NCI-H2227 treated with DMSO at 0.1 percent for 48 hours (cell line): ENCODE measurements at places on chromosomes 13 and 19.

- no peak for DNase-seq
Measured at GRCh38 chr13:32989942-32990341, 26.3 kb upstream of the KL start.

DNA sequence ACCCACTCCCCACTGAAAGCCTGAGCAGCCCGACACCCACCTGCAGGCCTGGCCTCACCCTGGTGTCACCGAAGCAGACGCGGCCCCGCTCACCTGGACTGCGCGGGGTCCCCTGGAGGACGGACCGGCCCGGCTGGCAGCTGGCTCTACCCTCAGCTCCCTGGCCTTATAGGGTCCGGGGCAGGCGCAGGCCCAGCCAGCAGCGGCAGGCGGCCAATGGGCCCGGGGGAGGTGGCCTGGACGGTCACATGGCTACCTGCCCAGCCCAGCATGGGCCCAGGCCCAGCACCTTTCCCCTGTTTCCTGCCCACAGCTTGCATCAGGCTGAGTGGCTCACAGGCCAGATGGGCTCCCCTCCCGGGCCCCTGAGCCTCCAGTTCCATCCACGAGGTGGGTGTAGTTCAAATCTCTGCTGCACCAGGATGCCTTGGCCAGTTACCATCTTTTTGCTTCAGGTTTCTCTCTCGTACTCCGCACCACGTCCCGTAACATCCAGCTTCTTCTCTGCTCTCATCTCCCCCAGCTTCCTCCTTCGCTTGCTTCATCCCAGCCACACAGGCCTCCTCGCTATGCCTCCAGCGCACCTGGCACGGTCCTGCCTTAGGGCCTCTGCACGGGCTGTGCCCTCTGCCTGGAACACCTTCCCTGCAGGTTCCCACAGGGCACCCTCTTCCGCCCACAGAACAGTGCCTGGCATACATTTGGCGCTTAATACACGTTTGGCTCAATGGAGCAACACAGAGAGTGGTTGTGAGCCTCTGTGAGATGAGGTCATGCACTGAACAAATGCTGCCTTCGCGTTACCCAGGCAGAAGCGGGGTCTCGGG is at the start of gene PLIN4:
Gene PLIN4 (minus strand): TSS at position 142 of the 827 bp plus-strand sequence. CDS start 214 bp downstream, outside the sequence.
- no peak for DNase-seq

DNA sequence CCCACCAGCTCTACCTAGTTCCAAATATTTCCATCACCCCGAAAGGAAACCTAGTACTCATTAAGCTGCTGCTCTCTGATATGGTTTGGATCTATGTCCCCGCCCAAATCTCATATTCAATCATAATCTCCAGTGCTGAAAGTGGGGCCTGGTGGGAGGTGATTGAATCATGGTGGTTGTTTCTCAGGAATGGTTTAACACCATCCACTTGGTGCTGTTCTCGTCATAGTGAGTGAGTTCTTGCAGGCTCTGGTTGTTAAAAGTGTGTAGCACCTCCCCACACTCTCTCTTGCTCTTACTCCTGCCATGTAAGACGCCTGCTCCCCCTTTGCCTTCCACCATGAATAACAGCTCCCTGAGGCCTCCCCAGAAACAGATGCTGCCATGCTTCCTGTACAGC is 43.4 kb upstream of the MED4 start:
- DNase-seq, result no peak

GRCh38 chr19:18788529-18789421 is 2.3 kb downstream of the COMP start:
- DNase-seq, result no peak

GRCh38 chr19:45471111-45471930 is 3.5 kb downstream of the FOSB start:
- no peak for DNase-seq

DNA sequence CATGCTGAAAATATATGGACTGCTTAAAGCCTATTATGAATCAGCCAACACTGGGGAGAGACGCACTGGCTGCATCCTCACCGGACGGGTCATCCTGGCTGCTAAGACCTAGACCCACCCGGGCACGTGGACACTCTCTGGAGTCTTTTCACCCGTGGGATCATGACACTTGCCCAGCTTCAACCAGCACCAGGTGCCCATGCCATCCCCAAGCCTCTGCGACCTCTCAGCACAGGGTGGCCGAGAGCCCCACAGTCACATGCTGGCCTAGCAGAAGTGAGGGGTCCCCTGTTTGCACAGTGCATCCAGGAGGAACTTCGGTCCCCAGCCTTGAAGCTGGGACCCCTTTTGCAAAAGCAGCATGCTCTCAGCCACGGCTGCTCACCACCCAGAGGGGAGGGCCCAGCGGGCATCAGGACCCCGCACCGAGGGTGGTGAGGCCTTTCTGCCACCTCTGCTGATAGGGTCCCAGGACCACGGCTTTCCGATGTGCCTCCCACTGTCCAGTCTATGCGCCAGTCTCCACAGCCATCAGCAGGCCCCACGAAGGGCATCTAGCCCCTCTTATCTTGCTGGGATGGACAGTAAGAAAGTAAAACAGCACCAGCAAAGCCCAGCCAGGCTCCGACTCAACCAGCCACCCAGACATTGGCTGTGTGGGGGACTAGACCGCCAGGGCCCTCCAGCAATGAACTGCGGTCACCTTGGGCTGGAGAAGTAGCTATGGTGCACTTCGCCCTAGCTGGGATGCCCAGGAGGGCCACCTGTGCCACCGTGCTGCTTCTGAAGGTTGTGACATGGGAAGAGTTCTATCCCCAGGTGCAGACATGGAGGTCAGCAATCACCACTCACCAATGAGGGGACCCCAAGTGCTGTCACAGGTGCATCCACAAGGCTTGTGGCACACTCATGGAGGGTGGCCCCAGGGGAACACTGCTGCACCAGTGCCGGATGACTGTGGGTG is 73.1 kb downstream of the CEBPG start:
- no peak for DNase-seq

- DNase-seq, result peak; percentile 19
Measured at GRCh38 chr13:36131222-36131930, at the start of gene DCLK1. DCLK1 (minus strand) TSS chr13:36131382.

DNA sequence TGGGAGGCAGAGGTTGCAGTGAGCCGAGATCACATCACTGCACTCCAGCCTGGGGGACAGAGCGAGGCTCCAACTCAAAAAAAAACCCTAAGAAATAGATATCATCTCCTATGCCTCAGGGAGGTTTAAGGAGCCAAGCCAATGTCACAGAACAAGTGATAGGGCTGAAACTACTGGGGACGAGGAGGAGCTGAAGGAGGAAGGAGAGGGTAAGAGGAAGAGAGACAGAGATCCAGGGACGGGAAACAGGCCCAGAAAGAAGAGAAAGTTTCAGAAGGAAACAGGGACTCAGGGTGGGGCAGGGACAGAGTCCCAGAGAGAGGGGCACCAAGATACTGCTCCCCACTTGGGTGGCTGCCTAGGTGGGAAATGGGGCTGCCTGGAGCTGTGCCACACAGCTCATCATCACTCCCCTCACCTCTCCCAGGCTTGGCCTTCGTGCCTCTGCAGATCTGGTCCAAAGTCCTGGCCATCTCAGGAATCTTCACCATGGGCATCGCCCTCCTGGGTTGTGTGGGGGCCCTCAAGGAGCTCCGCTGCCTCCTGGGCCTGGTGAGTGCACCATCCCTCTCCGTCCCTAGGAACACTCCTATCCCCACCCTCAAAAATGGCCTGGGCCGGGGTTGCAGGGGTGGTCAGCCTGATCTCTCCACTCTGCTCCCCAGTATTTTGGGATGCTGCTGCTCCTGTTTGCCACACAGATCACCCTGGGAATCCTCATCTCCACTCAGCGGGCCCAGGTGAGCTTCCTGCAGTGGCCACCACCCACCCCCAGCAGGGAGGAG is 1.5 kb downstream of the CD37 start:
- DNase-seq, result no peak

DNA sequence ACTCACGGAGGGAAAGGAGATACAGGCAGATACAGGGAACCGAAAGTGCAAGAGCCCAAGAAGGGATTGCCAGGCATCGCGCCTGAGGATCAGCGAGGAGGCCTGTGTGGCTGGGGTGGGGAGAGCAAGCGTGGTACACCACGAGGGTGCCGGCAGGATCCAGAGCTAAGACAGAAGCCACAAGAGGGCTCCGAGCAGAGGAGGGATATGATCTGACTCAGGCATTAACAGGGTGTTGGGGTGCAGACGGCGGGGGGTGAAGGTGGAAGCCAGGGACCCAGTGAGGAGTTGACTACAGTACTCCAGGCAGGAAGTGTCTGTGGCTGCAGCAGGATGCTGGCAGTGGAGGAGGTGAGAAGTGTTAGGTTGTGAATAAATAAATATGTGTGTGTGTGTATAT is 5.4 kb upstream of the PPP1R37 start:
- DNase-seq, result no peak

DNA sequence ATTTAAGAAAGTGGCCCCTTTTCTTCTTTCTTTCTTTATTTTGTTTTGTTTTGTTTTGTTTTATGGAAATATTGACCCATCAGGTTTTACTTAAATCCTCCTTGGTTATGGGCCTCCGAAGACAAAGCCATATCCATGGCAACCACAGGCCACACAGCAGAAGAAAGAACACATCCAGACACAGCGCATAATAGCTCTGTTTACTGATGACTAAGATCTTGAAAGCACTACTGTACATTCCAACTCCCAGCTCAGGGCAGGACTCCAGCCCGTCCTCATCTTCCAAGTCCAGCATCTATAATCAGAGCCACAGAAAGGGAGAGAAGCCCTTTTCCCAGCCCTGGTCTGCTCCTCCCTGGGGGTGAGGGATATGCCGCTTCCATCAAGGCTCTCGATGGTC is 84.3 kb downstream of the NUFIP1 start:
- peak; percentile 42 for DNase-seq

- DNase-seq, result no peak
Measured at GRCh38 chr13:40519637-40520036, 146.8 kb downstream of the FOXO1 start.

- peak; percentile 40 for DNase-seq
Measured at GRCh38 chr19:20078581-20079031, 806 bp downstream of the ZNF90 start.

DNA sequence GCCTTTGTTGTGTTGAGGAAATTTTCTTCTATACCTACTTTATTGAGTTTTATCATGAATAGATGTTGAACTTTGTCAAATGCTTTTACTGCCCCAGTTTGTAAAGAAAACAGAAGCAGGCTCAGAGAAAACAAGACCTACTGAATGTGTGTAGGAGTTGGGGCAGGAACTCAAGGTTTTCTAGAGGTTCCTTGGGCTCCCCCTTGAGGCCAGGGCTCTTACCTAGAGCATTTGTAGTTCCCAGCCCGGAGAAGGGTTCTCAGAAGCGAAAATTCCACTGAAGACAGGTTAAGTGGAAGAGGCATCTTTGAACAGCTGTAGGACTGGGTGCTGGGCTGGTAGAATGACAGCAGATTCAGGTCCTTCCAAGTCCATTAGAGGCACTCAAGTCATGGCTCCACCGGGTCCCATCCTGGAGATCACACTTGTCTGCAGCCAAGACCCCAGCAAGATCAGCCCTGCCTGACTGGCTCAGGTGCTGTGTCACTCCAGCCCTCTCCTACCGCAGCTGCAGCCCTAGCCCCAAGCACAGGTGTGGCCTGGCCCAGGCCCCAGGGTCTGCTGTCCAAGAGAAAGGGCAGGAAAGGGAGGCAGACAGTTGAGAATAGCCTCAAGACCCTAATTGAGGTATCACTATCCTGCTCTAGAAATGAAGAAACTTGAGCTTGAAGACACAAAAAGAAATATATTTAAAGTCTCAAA is 425.5 kb downstream of the PCDH20 start:
- no peak for DNase-seq

DNA sequence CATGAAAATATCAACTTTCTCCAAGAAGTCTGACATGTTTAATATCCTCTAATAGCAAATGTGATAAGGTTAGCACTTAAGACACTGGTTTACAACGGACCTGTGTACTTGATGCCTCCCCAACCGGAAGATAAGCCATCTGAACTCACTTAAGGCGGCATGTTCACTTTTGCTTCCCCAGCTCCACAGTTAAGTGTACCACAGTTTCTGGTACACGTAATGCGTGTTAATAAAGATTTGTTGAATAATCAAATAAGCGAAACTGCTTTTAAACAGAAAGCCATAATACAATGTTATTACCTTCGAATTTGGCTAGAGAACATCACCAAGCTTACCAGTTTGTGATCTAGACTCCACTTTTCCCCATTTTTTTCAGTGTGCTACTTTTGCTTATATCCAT is 1.4 kb upstream of the PAN3 start:
- no peak for DNase-seq

DNA sequence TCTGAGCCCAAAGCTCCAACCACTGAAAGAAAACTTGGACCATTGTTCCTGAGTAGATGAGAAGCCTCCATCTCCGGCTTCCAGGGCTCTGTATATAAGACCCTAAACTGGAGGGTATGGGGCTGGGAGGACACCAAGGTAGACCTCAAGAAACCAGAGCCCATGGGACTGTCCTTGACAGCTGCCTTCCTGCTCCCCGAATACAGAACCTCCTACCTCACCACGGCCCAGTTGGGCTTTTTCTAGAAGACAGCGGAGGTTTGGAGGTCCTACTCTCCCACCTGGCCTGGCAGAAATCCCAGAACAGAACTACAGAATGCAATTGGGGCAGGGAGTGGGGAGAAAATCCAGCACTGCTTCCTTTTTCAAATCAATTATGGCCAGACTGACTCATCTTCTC is 177.3 kb upstream of the ZNF507 start:
- DNase-seq, result no peak
